Activated CD4-positive, alpha-beta T cell treated with anti-CD3 and anti-CD28 coated beads for 24 hours (primary cell): ENCODE measurements at places on chromosomes 12 and 14.

- DNase-seq: no peak
Observed at GRCh38 chr12:90262251-90262650, 553.6 kb upstream of the ATP2B1 start.

GRCh38 chr12:130987151-130987931 is 33.6 kb downstream of the ADGRD1 start:
- DNase-seq: no peak

DNA sequence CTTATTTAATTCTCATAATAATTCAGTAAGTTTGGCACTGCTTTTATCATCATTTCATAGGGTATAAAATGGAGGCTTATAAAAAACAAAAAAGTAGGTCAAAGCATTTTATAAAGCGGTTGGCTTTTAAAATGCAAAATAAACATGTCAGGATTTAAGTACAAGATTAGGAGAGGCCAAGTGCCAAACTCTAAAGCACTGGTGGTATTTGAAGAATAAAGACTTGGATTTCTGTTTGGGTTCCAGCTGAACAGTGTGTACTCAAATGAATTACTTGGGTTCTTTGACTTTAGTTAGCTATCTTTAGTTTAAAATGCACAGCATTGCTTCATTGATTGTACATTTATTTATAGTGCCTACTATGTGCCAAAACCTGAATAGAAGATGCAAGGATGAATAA is 966.6 kb upstream of the SEL1L start:
- no peak for DNase-seq

GRCh38 chr14:61171727-61172126 is 109.4 kb downstream of the TMEM30B start:
- no peak for DNase-seq

DNA sequence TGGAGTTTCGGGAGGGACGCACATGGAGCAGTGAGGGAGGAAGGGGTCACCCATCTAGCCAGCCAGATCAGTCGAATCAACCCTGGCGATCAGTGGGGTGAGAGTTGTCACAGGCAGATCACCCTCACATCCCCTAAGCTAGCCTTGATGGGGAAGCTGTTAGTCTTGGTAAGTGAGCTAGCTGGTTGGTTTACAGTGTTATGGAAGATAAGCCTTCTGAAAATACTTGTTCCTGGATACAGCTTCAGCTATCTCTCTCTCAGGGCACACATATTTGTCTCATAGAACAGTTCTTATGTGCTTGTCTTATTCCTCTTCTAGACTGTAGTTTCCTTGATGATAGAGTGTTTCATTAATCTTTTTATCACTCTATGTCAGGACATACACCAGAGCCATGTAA is 26.2 kb upstream of the MANSC4 start:
- no peak for DNase-seq

DNA sequence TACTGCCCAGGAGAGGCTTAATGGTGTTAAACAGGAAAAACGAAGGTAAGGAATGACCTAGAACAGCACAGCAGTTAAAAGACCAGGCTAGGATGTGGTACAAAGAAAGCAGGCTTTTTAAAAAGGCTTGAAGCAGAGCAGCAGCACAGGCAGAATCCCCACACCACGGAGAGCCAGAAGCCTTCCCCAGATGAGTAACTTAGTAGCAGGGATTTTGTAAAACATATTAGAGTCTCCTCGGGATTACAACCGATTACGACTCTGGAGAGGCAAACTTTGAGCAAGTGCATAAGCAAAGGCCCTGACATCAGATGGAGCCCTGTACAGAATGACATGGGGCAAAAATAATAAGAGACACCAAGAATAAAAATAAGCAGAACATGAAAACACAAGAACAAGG is 37.1 kb upstream of the DHRS4 start:
- no peak for DNase-seq

GRCh38 chr12:53984901-53985691 is at the start of gene HOXC10:
Gene HOXC10 (plus strand): TSS chr12:53985146. CDS start chr12:53985260, 114 bp downstream.
- peak; percentile 69 for DNase-seq

GRCh38 chr14:101494826-101495225 is 66.5 kb upstream of the DIO3 start:
- DNase-seq: no peak

DNA sequence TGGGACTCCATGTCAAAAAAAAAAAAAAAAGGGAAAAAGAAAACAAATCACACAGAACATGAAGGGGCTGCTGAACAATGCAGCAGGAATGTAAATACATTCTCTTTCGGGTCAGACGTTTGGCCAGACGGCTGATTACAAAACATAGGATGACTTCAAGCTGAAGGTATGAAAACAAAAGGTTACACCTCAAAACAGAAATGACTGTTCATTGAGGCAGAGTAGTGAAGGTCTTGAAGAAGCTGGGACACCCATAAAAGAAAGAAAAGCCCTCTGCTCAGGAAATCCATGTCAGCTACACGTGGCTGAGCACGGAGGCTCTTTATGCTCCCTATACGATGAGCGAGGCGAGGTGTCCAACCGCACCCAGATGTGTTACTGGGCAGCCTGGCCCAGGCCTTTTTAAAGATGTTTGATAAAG is 37.7 kb downstream of the FGD4 start:
- DNase-seq: no peak

GRCh38 chr14:85947461-85948139 is 417.7 kb downstream of the FLRT2 start:
- DNase-seq: no peak

DNA sequence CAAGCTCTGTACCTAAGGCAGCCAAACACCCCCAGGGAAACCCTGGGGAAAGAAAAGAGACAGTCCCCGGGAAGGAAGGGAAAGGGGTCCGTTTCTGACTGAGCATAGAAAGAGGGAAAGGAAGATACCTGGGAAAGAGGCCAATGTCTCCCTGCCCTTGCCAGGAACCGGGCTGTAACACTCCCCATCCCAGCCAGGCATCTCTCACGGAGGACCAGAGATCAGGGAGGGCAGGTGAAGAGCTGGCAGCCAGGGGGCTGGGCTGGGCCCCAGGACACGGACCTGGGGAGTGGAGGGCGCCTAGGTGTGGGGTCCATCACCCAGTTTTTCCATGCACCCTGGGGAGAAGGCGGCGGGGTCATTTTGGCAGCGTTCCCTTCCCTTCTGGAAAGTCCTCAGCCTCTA is 18.9 kb upstream of the PLEKHH1 start:
- no peak for DNase-seq

GRCh38 chr14:93320489-93320888 is 12.3 kb downstream of the BTBD7 start:
- no peak for DNase-seq

DNA sequence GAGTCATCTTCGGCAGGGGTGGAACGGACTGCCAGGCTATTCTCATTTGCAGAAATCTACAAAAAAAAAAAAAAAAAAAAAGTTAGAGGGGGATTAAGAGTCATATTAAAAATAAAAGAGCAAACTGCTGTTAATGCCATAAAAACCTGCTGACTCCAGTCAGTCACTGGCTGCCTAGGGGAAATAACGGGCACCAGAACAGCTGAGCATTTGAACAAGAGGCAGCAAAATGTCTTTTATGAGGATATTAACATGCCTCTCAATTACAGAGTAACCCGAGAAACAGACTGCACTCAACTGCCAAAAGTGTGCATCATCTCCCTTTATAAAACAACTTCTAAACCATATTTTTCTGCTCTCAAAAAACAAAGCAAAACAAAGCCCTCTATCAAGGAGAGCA is 28.7 kb upstream of the CERS5 start:
- no peak for DNase-seq

DNA sequence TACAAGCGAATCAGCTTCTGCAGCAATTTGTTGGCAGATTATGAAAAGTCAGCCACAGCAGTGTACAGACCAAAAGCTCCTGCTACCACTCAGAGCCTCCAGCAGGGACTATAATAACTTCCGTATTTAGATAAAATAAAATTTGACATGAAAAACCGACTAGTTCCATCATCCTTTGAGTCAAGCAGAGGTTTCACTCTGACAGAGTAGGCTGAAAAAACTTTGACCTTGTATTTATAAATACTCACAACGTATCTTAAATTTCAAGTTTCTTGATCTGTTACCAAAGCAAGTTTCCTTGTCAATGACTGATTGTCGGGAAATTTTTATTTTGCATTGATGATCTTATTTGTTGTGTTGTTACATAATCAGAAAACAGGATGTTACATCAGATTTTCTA is 283.4 kb downstream of the DAD1 start:
- DNase-seq: no peak

- no peak for DNase-seq
Observed at GRCh38 chr12:3084742-3085141, 7.6 kb downstream of the TSPAN9 start.

DNA sequence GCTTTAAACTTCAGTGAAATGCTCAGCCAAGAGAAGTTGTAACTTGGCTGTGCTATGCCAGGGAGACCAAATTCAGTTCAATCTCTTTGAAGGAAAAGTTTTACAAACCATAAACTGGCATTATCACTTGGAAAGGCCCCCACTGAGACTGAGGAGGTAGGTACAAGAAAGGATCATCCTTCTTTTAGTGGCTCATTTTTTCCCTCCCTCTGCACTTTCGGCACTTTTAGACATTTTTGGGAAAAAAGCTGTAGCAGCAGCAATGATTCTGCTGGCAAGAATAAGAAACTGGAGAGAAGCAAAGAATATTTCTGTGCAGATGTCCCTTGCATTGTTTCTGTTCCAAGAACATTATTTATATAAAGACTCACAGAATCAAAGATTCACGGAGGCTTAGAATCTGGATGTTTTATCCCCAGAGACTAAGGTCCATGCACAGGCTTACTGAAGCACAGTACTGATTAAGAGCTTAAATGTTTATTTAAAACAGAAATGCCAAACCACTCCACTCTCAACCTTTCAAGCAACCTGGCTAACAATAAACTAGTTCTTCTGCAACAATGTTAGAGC is 12.3 kb downstream of the ZC2HC1C start:
- DNase-seq: no peak

DNA sequence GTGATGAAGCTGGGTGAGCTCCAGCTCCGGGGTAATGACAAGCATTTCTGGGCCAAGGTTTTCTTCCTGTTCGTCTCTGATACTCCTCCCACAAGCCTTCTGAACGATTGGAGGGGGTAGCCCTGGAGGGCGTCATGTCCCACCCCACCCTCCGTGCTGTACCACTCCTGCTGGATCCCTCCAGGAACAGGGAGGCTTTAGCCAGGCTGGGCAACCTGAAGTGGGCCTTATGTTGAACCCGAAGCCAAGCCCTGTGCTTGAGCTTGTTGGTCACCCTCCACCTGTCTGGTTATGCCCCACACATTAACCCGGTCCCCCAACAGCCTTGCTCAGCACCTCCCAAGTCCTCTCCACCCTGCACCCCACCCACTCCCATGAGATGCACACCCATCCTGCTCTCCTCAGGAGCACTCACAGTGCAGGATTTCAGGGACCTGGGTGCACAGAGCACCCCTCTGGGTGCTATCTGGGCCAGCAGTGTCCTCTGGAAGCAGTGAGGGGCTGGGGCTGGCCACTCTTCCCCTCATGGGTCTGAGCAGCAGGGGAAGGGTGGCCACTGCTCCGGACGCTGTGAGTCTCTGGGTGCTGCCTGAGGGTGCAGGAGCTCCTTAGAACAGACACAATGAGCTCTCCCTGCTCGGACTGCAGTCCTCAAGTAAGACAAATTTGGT is 6.8 kb upstream of the KRT83 start:
- no peak for DNase-seq

DNA sequence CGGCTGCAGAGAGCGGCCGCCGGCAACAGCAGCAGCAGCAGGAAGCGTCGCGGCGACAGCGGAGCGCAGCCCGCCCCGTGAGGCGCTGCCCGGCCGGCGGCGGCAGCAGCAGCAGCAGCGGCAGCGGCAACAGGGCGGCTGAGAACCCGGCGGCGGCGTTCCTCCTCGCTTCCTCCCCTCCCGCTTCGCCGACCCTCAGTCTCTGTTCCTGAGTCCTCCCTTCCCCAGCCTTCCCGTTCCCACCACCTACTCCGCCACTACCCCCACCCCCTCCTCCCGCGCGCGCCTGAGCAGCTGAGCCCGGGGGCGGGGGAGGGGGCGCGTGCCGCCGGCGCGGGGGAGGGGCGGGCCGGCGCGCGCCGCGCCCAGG is 310 bp downstream of the BICDL1 start:
- DNase-seq: no peak
